ENCODE measurements at places on chromosomes 4 and X. TPM values are rescaled to one million over a fixed set of nuclear protein-coding genes. Genes with fewer than 3 reads are reported as not detected.

The APOOL gene
- total RNA-seq, result 24.0 TPM

The MTMR8 gene
- 4.3 TPM for total RNA-seq

The CT45A3 gene
- not detected for total RNA-seq

DNA sequence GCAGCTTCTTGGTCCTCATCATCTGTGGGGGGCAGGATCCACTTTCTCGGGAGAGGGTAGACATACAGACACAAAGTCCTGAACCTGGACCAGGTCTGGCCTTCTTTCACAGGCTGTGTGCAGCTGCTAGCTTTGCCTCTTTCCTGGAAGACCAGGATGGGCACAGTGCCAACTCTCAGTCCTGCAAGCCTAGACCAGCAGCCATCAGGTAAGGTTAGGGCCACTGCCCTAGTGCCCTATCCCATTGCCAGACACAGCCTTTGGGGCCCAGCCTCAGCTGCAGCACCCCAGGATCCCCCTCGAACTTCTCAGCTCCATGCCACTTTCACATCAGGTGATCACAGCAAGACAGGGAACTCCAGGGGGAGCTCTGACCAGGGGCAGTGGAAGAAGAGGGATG is 38.4 kb downstream of the ZNF185 start:
- peaks cover 33% of the 10 kb centered on the region for H3K27me3 ChIP-seq
- H3K4me3 ChIP-seq, result no peak overlapping the region
- no peaks in the 10 kb centered on the region for H3K4me1 ChIP-seq
- no peak overlapping the region for H3K27ac ChIP-seq
- no peak for DNase-seq

The JAKMIP1 gene
- total RNA-seq, result 0.11 TPM

DNA sequence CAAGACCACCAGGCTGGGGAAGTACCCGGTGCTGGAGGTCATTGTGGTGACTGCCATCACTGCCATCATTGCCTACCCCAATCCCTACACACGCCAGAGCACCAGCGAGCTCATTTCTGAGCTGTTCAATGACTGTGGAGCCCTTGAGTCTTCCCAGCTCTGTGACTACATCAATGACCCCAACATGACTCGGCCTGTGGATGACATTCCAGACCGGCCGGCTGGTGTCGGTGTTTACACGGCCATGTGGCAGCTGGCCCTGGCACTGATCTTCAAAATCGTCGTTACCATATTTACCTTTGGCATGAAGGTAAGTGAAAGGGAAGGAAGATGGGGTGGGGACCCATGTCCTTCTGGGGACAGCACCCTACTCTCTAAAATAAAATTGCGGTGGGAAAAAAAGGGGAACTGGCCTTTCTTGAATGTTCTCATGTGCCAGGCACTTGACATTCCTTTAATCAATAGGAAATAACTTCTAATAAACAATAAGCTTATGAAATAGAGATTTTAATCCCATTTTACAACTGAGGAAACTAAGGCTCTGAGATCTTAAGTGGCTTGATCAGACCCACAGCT is 51.6 kb downstream of the CLCN4 start:
- no peaks in the 10 kb centered on the region for H3K4me1 ChIP-seq
- H3K36me3 ChIP-seq, result no peaks in the 10 kb centered on the region
- no peak for DNase-seq

The TIMM17B gene
- total RNA-seq, result 156 TPM

The ZFP92 gene
- total RNA-seq, result 3.3 TPM

The ETFDH gene
- total RNA-seq, result 21.7 TPM

GRCh38 chr4:89305712-89306437 is 1.7 kb downstream of the GPRIN3 start:
- H3K27ac ChIP-seq, result no peak overlapping the region
- no peak overlapping the region for H3K4me3 ChIP-seq
- no peak for DNase-seq
- H3K27me3 ChIP-seq, result peaks cover 11% of the 10 kb centered on the region
- H3K36me3 ChIP-seq, result no peaks in the 10 kb centered on the region
- H3K4me1 ChIP-seq, result no peaks in the 10 kb centered on the region

DNA sequence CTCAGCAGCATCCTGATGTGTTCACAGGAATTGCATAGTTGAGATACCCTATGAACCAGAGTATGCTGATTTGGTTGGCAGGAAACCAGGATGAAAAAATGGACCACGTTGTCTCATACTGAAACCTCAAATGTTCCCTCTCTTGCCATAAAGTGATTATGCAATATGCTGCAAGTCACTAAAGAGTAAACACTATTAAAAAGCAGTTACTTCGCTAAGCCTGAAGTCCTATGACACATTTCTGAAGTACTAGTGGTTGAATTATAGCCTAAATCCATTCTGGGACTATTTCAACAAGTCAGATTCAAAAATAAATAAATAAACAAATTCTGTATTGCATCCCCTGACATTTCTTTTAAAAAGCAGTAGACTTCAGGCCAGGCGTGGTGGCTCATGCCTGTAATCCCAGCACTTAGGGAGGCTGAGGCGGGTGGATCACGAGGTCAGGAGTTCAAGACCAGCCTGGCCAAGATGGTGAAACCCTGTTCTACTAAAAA is 106.0 kb upstream of the NAP1L5 start:
- H3K4me1 ChIP-seq, result no peaks in the 10 kb centered on the region
- no peak overlapping the region for H3K4me3 ChIP-seq
- H3K27ac ChIP-seq, result no peak overlapping the region
- no peaks in the 10 kb centered on the region for H3K27me3 ChIP-seq

The CENPI gene
- 15.0 TPM for total RNA-seq

DNA sequence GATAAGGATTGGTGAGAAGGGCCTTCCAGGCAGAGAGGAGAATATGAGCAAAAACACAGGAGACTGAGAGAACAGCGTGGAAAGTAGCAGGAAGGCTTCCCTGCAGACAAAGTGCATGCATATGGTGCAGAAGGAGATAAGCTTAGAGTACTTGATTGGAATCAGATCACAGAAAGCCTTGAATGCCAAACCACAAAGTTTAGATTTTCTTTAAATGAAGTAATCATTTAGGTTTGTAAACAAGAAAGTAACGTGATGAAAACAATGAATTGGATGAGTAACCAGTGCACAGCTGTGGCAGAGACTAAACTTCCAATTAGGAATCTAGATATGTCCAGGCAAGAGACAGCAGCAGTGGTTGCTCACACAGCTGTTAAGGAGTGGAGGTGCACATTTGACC is 83.8 kb upstream of the C1QTNF7 start:
- no peak overlapping the region for H3K27ac ChIP-seq
- H3K27me3 ChIP-seq, result peaks cover 12% of the 10 kb centered on the region
- H3K36me3 ChIP-seq, result no peaks in the 10 kb centered on the region
- no peak for DNase-seq

- no peak overlapping the region for H3K27ac ChIP-seq
- H3K27me3 ChIP-seq, result no peaks in the 10 kb centered on the region
- DNase-seq, result no peak
- H3K36me3 ChIP-seq, result no peaks in the 10 kb centered on the region
These were observed 37.1 kb upstream of the INPP4B start for GRCh38 chr4:142883040-142883832.

The GAGE12E gene
- total RNA-seq, result not detected

DNA sequence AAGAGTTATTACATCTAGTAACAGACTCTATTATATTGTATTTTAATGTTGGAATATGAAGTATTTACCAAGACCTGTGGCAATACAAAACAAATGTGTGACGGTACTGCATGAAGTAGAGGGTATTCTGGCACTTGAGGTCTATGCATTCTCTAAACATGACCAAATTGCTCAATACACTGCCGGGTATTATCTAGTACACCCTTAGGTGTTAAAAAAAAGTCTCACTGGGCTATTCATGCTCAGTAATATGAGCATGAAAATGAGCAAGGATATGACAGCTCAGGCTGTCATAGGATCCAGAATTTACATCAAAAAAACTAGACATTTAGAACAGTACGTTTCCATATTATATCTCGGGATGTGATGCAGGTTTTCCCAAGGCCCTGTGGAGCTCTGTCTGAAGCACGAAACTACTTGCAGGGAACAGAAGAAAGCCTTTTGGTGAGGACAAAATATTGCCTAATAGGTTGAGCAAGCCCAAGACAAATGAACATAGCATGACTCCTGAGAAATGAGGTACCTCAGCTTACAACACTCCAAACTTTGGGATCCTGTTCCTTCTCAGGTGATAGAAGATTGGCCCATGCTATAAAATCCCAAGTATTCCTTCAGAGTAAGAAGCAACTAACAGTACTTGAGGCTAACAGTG is 74.1 kb upstream of the MAOA start:
- H3K4me3 ChIP-seq, result no peak overlapping the region
- DNase-seq, result no peak
- H3K36me3 ChIP-seq, result no peaks in the 10 kb centered on the region
- no peaks in the 10 kb centered on the region for H3K27me3 ChIP-seq

The ESX1 gene
- total RNA-seq, result not detected

DNA sequence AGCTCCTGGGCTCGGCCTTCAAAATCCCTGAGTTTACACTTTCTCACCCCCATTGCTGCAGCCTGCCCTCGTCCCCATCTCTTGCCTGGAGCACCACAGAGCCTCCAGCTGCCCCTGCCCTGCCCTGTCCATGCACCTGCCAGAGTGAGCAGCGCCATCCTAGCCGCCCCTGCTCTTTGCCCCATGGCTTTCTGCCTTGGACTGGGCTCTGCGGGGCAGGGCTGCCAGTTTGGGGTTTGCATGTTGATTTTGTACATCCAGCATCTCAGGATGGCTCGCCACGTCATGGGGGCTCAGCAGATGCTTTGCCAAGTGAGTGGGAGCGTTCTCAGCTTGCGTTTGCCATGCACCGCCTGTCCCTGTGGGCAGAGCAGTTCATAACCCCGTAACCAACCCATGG is 67.1 kb upstream of the HGFAC start:
- H3K36me3 ChIP-seq, result no peaks in the 10 kb centered on the region
- DNase-seq, result no peak
- peaks cover 50% of the 10 kb centered on the region for H3K27me3 ChIP-seq

DNA sequence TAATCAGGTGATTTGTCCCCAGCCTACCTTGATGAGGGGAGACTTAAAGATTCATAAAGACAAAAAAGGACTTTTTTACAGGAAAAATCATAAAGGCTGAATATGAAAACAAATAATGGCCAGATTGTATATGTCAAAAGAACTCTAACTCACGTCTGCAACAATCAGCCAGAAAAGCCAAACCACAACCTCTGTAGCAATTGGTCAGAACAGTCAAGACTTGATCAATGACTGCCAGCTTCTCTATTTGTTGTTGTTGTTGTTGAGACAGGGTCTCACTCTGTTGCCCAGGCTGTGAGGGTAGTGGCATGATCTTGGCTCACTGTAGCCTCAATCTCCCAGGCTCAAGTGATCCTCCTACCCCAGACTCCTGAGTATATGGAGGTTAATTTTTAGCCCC is 35.9 kb upstream of the PPA2 start:
- H3K36me3 ChIP-seq, result no peaks in the 10 kb centered on the region
- H3K4me3 ChIP-seq, result no peak overlapping the region
- no peak overlapping the region for H3K27ac ChIP-seq
- DNase-seq, result no peak

- H3K27me3 ChIP-seq, result no peaks in the 10 kb centered on the region
- no peaks in the 10 kb centered on the region for H3K36me3 ChIP-seq
- no peaks in the 10 kb centered on the region for H3K4me1 ChIP-seq
- H3K27ac ChIP-seq, result no peak overlapping the region
These were observed 132.1 kb upstream of the PCDH18 start for GRCh38 chr4:137664416-137664815.

DNA sequence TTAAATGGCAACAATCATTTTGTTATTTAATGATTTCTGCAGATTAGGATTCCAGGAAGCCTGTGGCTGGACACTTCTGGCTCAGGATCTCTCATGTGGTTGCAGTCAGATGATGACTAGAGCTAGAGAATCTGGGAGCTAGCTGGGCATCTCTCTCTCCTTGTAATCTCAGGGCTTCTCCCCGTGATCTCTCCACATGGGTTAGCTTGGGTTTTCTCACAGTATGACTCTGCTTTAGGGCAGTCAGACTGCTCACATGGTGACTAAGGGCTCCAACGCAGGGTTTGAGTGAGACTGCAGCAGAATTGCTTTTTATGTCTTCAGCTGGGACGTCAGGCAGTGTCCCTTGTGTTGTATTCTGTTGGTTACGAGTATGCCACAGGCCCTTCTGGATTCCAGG is 361.4 kb downstream of the CBLL2 start:
- no peak for DNase-seq
- no peaks in the 10 kb centered on the region for H3K27me3 ChIP-seq
- no peaks in the 10 kb centered on the region for H3K4me1 ChIP-seq

The ARHGAP6 gene
- 55.0 TPM for total RNA-seq

- no peaks in the 10 kb centered on the region for H3K27me3 ChIP-seq
- peaks cover 96% of the 10 kb centered on the region for H3K36me3 ChIP-seq
- no peak for DNase-seq
- H3K4me1 ChIP-seq, result peaks cover 23% of the 10 kb centered on the region
- no peak overlapping the region for H3K27ac ChIP-seq
These were observed 10.4 kb downstream of the OGT start for GRCh38 chrX:71543316-71543715.

DNA sequence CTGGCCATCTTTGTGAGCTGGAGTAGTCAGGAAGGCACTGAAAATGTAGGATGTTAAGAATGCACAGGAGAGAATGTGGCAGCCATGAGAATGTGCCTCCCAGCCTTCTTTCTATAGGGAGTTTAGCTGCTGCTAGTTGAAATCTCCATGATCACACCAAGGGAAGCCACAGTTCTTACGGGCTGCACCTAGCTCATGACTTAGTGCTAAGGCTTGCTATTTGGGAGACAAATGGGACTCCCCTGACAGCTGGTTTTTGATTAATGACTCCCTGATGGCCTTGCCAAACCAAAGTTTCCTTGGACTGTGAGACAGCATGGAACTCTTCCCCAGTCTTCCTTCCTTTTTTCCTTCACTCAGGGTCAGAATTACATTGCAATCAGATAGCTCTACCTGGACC is 9.2 kb downstream of the CTSO start:
- H3K4me1 ChIP-seq, result no peaks in the 10 kb centered on the region
- no peaks in the 10 kb centered on the region for H3K27me3 ChIP-seq
- no peaks in the 10 kb centered on the region for H3K36me3 ChIP-seq

DNA sequence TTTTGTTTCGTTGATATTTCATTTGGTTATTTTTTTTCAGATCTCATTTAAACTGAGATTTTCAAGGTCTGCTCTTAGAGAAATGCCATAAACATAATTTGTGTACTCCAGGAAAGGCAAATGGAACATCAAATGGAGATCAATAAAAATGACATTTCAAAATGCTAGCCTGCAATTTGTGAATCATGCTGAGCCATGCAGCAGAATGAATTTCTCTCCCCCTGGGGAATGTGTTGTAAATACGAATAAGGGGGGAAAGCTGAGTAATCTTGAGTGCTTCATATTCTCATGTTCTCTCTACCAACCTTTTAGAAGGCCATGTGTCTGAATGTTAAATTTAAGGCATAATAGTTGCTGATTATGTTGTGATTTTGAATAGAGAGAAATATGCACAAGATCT is 7.8 kb downstream of the ZCCHC4 start:
- peaks cover 50% of the 10 kb centered on the region for H3K36me3 ChIP-seq
- no peak for DNase-seq
- H3K27ac ChIP-seq, result no peak overlapping the region
- H3K27me3 ChIP-seq, result no peaks in the 10 kb centered on the region
- H3K4me3 ChIP-seq, result no peak overlapping the region

DNA sequence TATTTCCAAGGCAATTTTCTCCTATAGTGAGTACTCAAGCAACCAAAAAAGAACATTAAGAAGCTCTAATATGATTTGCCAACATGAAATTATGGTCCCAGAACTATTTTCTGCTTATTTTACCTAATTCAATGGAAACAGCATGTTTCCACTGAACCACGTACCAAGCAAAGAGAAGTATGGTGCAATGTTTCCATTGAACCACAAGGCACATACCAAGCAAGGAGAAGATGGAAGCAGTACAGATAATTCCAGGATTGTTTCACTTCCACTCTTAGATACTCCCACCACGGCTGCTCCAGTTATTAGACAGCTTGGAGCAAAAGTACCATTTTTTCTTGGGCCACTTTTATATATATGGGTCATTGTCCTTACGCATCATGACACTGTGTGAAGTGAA is 164.9 kb downstream of the RNF150 start:
- no peak overlapping the region for H3K4me3 ChIP-seq
- no peaks in the 10 kb centered on the region for H3K4me1 ChIP-seq
- no peak for DNase-seq
- no peak overlapping the region for H3K27ac ChIP-seq
- no peaks in the 10 kb centered on the region for H3K27me3 ChIP-seq
